Activated naive CD8-positive, alpha-beta T cell treated with anti-CD3 and anti-CD28 coated beads for 36 hours (primary cell): ENCODE measurements at places on chromosomes 2 and 18. TPM values are rescaled to one million over a fixed set of nuclear protein-coding genes. Genes with fewer than 3 reads are reported as not detected.

- no peak overlapping the region for H3K27ac ChIP-seq
- H3K4me1 ChIP-seq = peaks cover 3% of the 10 kb centered on the region
- no peak overlapping the region for H3K4me3 ChIP-seq
These were observed 35.9 kb upstream of the CCDC93 start for GRCh38 chr2:118049816-118050140.

DNA sequence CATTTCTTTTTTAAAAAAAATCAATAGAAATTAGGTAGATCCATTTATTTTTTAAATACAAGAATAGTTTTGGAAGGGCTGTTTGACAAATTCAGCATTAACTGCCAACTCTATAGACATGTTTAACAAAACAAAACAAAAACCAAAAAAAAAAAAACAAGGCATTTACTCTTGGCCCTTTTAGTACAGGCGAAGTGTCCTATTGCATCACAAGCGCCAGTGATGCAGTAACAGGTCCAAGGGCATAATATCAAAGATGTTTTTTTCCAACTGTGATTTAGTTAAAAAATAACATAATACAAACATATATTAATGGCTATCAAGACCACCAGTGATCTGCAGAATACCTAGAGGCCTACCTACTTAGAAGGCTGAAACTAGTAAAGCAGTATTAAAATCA, 55.3 kb downstream of the XDH start:
- H3K4me1 ChIP-seq = no peaks in the 10 kb centered on the region
- no peak overlapping the region for H3K27ac ChIP-seq
- H3K4me3 ChIP-seq = no peak overlapping the region
- peaks cover 40% of the 10 kb centered on the region for H3K27me3 ChIP-seq
- H3K36me3 ChIP-seq = no peaks in the 10 kb centered on the region
- DNase-seq = no peak

DNA sequence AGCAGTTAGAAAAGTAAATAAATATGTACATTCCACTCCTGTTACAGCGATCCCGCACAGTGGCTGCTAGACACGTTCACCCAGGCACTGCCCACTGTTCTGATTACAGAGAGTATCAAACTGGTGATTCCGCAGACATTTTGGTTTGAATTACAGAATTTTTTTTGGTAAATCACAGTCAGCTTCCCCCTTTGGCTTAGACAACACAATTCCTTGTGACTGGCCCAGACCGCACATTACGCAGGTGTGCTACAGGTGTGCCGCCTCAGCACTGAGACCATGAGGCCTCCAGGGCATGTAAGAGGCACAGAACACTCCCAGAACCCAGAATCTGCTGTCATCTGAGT, 112.3 kb downstream of the PXDN start:
- H3K36me3 ChIP-seq = no peaks in the 10 kb centered on the region
- H3K4me1 ChIP-seq = no peaks in the 10 kb centered on the region
- H3K4me3 ChIP-seq = no peak overlapping the region

DNA sequence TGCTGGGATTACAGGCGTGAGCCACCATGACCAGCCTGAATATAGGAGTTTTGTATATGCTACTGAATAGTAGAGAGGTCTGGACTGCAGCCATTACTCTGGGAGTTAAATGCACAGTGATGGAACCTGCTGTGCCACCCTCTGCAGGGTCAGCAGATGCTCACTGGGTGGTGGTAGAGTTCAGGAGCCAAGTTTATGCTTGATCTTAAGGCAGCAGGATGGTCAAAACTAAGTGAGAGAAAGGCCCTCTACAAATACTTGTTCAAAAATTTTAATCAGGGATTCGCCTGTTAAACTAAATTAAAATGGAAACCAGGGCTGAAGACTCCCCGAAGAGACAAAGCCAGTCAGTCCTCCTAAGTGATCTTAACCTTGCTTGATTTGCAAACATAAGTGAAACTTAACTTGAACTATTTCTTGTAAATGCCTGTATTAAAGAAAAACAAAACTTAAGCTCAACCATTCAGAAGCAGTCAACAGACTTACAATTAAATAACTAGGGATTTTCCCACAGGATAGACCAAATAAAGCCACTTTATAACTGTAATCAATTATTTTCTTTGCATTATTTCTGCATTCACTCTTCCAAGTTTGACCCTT, 4.2 kb upstream of the WDFY1 start:
- no peaks in the 10 kb centered on the region for H3K36me3 ChIP-seq
- peaks cover 55% of the 10 kb centered on the region for H3K4me1 ChIP-seq
- H3K27me3 ChIP-seq = no peaks in the 10 kb centered on the region
- no peak for DNase-seq
- peak overlapping the region; percentile 91 for H3K27ac ChIP-seq

DNA sequence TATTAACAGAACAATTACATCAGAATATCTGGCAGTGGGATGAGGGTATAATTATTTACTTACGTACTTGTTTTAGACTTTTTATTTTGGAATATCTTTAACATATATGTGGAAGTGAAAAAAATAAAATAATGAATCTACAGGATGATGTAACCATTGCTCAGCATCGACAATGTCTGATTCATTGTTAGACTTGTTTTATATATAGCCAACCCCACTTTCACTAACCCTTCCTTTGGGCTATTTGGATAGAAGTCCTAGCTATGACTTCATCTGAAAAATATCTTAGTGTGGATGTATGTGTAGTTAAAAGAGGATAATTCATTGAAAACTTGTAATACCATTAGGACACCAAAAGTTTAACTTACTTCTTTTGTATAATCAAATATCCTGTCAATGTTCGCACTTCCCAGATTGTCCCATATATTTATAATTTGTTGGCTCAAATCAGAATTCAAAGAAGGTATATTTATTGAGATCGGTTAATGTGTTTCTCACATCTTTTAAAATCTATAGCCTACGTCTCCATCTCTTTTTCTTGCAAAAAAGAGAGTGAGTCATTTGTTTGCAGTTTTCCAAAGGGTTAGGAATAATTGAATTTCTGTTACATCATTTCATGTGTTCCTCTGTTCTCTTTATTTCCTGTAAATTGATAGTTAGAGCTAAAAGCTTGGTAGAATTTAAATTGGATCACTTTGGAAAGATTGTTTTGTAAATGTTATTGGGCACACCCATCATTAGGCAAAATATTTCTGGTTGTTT, 506.1 kb upstream of the FAM98A start:
- no peak overlapping the region for H3K4me3 ChIP-seq
- no peak for DNase-seq
- no peaks in the 10 kb centered on the region for H3K36me3 ChIP-seq
- no peaks in the 10 kb centered on the region for H3K4me1 ChIP-seq

DNA sequence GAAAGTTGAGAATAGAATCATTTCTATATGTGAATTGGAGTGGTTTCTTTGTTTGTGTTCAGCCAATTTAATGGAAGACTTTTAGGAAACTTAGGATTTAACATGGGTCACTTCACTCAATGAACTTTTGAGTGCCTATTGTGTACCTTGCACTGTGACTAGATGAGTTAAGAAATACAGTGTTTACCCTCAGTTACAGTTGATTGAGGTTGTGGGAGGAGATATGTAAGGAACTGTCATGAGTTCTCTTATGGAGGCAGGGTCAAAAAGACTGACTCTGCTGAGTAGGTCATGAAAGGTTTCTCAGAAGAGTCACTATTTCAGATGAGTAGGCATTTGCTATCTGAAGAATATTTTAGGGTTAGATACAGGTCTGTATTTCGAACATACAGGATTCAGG, 98.6 kb downstream of the RAB3GAP1 start:
- H3K27ac ChIP-seq = no peak overlapping the region
- DNase-seq = no peak
- peaks cover 32% of the 10 kb centered on the region for H3K36me3 ChIP-seq
- no peaks in the 10 kb centered on the region for H3K27me3 ChIP-seq
- no peak overlapping the region for H3K4me3 ChIP-seq

DNA sequence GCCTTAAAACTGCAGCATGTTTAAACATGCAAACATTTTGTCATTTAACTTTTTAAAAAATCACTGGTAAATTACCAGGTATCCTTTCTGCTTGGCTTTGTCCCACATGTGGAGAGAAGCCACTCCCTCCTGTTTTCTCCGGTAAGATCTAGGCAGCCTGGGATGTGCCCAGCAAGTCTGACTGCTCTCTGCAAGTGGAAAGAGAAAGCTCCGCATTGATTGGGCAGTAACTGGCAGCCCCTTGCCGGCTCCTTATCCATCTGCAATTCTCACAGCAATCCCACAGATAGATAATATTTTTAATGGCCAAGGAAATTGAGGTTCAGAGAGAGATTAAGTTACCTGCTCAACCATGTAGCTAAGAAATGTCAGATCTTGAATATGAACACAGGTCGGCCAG, 136.1 kb downstream of the TMEM200C start:
- no peak overlapping the region for H3K4me3 ChIP-seq
- H3K36me3 ChIP-seq = no peaks in the 10 kb centered on the region
- DNase-seq = no peak
- peaks cover 31% of the 10 kb centered on the region for H3K27me3 ChIP-seq

GRCh38 chr2:10328670-10329579, 26.2 kb downstream of the HPCAL1 start:
- H3K4me3 ChIP-seq = peak overlapping the region; percentile 93
- H3K27me3 ChIP-seq = no peaks in the 10 kb centered on the region

GRCh38 chr2:56184500-56185011, 766 bp downstream of the CCDC85A start:
- no peaks in the 10 kb centered on the region for H3K4me1 ChIP-seq
- peaks cover 76% of the 10 kb centered on the region for H3K27me3 ChIP-seq
- H3K27ac ChIP-seq = no peak overlapping the region

GRCh38 chr2:177059293-177059692, 153.3 kb upstream of the HNRNPA3 start:
- no peak overlapping the region for H3K27ac ChIP-seq
- H3K27me3 ChIP-seq = no peaks in the 10 kb centered on the region
- no peaks in the 10 kb centered on the region for H3K36me3 ChIP-seq
- no peaks in the 10 kb centered on the region for H3K4me1 ChIP-seq
- DNase-seq = no peak

- peaks cover 10% of the 10 kb centered on the region for H3K4me1 ChIP-seq
- no peak overlapping the region for H3K4me3 ChIP-seq
- DNase-seq = no peak
- H3K27me3 ChIP-seq = no peaks in the 10 kb centered on the region
- no peak overlapping the region for H3K27ac ChIP-seq
These were observed 3.7 kb downstream of the ETAA1 start for GRCh38 chr2:67400560-67401485.

DNA sequence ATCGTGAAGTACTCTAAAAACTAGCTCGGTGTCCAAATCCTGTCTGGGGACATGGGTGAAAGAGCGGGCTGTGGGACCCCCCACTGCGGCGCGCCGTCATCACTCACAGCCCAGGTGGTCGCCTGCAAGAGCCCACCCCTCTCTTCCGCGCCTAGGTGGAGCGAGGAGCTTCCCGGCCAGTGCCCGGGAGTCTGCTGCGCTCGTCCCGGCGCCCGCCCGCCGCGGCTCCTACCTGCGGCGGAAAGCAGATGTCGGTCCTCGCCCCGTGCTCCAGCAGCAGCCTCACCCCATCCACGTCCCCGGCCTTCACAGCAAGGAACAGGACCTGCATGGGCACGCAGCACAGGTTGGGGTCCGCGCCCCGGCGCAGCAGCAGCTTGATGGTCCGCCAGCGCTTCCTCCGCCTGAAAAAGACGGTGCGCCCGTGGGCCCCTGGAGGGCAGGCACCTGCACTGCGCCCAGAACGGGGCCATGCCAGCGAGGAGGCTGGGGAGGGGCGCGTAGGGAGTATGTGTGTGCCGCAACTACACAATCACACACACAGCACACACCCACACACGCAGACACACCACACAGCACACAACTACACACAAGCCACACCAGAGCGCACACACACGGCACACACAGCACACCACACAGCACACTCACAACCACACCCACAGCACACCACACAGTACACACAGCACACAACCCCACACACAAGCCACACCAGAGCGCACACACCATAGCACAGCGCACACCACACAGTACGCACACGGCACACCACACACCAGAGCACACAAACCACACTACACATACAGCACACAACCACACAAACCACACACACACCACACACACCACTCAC, 37.4 kb downstream of the ANKMY1 start:
- H3K4me1 ChIP-seq = peaks cover 3% of the 10 kb centered on the region
- H3K36me3 ChIP-seq = peaks cover 44% of the 10 kb centered on the region
- H3K4me3 ChIP-seq = no peak overlapping the region
- H3K27ac ChIP-seq = no peak overlapping the region

DNA sequence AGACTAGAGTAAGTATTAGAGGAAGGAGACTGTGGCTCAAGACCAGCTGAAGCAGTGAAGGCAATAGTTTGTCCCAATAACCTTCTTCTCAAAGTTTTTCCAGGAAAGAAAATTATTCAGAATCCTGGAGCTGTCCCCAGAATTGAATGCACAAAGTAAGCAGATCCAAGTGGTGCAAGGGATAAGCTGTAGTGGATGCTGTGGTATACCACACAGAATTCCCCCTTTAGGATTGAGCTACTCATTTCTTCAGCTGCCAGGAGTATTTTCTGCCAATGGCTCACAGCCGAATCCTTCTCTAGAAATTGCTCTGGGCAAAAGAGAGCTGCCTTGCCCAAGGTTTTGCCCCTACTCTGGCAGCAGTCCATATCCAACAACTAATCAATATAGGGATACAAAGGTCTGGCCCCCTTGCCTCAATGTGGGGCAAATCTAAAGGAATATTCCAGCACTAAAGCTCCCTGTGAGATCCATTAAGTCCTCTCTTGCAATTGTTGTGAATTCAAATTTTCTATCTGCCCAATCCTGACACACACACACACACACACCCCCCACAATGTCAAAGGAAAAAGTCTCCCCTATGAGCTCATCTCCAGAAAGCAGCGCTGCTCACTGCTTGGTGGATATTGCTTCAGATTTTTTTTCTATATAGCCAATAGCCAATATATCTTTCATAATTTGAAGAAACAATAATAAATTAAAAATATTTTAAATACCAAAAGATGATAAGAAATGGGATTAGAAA, 18.4 kb upstream of the TCF7L1 start:
- no peaks in the 10 kb centered on the region for H3K36me3 ChIP-seq
- H3K4me1 ChIP-seq = no peaks in the 10 kb centered on the region
- DNase-seq = no peak

DNA sequence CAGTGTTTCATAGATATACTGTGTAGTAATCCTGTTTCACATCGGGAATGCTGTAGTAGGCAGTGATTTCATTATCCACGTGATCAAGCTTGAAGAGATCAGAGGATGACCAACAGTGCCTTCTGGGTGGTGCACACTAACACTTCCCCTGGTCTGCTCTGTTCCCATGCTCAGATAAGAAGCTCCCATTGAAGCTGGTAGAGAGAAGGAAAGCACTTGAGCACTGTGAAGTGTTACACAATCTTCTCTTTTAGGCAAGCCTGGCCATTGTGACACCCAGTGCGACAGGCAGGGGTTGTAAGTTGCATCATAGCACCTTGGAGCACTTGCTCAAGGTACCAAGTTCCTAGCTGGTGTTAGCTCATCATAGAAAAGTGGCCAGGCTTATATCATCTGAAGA, 30.6 kb upstream of the GPD2 start:
- H3K4me1 ChIP-seq = peaks cover 6% of the 10 kb centered on the region
- no peaks in the 10 kb centered on the region for H3K36me3 ChIP-seq
- no peak for DNase-seq
- H3K27me3 ChIP-seq = peaks cover 18% of the 10 kb centered on the region

GRCh38 chr2:2848621-2849333, 517.7 kb upstream of the MYT1L start:
- no peak for DNase-seq
- no peaks in the 10 kb centered on the region for H3K27me3 ChIP-seq
- no peak overlapping the region for H3K27ac ChIP-seq
- H3K4me3 ChIP-seq = no peak overlapping the region

Gene XRCC5
- total RNA-seq = 614 TPM

Gene AMMECR1L
- 16.4 TPM for total RNA-seq

Gene TXNDC2
- total RNA-seq = not detected

Gene SMC6
- total RNA-seq = 22.5 TPM

Gene PAIP2B
- total RNA-seq = 2.4 TPM

Gene ATP5F1A
- total RNA-seq = 526 TPM

Gene ATP6V1B1
- total RNA-seq = not detected

Gene METTL8
- total RNA-seq = 52.7 TPM

Gene DES
- total RNA-seq = 0.26 TPM
